ENCODE measurements at places on chromosomes 5 and 9.

DNA sequence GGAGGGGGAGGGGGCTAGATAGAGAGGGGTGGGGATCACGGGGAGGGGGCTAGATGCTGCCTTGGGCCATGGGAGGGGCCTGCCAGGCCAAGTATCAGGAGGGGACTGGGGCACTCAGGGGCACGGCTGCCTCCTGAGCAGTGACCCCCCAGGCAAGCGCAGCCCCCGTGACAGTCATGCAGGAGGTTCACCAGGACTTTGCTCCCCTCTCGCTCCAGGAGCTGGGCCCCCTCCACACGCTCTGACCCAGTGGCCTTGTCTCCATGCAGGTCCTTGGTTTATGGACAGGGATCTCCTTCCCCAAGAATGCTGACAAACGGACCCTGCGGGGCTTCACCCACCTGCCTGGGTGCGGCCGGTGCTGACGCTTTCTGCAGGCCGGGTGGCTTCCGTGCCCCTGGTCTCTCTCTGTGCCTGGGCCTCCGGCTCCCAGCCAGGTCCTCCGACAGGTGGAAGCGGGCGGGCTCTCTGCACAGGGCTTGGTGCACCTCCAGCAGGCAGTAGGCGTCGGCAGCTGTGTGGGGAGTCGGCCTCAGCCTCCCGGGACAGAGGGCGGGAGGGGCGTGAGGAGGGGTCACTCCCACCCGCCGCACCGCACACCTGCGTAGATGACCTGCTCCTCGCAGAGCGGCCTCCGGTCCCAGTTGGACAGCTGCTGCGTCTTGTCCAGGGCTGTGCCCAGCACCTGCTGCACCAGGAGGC is 46.8 kb upstream of the NRARP start:
- no peak for DNase-seq

DNA sequence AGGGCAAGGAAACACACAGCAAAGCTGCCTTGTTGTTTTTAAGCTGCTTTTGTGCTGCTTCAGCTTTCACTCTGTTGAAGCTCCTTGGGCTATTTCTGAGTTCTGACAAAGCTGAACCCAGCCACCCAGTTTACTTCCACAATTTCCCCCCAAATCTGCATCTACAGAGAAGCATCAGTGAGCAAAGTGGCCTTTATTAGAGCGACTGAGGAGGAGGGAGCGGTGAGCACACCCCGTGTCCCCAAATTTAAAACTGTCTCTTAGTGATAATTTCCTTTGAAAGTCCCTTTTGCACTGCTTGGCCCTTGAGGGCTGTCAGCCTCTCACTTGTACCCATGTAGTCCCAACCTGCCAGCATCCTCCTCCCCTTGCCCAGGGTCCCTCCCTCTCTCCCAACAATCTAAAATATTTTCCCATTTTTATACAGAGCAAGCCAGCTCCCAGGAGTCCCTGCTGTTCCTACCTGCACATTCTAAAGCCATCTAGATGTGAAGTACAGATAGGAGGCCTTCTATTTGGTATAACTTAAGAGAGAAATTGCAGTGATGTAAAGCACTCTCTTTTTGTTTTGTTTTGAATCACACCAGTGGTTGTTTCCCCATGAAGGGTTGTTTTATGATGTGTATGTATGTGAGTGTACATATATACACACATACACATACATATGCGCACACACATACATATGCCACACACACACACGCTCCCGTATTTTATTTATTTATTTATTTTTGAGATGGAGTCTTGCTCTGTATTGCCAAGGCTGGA is 313.5 kb downstream of the TLE4 start:
- DNase-seq: no peak

DNA sequence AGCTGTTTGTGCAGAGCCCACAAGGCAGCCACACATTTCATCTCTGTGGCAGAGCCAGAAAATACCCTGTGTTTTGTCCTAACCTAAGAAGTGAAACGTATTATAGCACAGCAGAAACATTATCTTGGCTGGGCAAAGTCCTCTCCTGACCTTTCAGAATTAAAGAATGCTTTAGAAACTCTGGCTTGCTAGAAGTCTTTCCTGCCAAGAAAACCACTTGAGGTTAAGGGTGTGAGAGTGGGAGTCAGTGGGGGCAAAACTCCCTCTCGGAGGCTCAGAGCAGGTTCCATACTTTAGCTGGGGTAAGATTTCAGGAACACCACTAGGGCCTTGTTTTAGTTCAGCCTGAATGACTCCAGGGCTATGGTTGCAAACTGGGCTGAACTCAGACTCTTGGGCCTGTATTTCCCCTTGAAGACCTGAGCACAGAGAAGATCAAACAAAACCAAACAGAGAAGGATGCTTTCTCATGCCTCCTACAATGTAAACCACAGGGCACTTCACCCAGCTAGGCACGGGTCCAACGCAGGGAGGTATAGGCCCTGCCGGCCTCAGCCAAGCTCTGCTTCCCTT is 48.0 kb downstream of the ZNF366 start:
- DNase-seq: no peak

DNA sequence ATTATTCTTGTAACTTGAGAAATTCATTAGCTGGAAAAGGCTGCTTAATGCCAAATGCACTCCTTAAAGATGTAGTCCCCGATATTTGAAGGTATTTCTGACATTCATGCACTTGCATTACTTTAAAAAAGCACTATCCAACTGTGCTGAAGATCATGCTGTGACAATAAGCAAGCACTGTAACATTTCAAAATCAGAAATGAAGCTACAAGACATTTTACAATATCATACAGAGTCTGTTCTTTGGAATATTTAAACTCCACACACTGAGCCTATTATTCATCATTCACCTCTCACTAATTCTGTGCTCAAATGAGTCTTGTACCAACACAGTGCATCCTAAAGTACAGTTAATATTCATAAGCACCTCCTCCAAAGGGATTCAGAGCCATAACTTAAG is 413.2 kb downstream of the CETN3 start:
- no peak for DNase-seq

DNA sequence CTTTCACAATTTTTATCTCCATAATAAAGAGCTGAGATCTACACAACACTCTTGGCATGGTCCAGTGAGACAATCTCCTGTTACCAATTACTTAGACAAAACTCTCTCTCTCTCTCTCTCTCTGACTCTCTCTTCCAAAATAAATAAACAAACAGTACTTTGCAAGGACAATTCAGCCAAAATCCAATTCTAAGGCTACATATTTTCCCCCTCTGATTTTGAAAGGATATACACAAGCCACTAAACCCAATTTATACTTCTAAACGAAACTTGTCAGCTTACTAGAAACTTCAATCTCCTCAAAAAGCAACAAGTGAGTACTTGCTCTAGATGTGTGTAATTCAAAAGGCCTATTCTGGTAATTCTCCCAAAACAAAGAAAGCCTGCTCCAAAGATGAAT is 26.3 kb upstream of the TNPO1 start:
- DNase-seq: no peak

- no peak for DNase-seq
These were observed 56.6 kb downstream of the CFAP90 start for GRCh38 chr5:7794311-7794710.

GRCh38 chr5:54610197-54610944 is 92.8 kb downstream of the SNX18 start:
- no peak for DNase-seq

DNA sequence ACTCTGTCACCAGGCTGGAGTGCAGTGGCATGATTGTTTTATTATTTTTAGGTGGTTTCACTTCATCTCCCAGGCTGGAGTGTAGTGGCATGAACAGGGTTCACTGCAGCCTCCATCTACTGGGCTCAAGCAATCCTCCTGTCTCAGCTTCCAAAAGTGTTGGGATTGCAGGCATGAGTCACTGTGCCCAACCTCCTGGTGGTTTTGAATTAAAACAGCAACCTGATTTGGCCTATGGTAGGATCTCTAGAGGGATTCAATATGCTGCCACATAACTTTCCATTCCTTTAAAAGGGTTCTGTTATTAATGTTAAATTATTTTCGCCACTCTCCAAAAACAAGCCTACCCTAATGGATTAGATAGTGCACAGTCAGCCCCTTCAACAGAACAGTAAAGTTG is 9.9 kb upstream of the HSPA4 start:
- DNase-seq: no peak

DNA sequence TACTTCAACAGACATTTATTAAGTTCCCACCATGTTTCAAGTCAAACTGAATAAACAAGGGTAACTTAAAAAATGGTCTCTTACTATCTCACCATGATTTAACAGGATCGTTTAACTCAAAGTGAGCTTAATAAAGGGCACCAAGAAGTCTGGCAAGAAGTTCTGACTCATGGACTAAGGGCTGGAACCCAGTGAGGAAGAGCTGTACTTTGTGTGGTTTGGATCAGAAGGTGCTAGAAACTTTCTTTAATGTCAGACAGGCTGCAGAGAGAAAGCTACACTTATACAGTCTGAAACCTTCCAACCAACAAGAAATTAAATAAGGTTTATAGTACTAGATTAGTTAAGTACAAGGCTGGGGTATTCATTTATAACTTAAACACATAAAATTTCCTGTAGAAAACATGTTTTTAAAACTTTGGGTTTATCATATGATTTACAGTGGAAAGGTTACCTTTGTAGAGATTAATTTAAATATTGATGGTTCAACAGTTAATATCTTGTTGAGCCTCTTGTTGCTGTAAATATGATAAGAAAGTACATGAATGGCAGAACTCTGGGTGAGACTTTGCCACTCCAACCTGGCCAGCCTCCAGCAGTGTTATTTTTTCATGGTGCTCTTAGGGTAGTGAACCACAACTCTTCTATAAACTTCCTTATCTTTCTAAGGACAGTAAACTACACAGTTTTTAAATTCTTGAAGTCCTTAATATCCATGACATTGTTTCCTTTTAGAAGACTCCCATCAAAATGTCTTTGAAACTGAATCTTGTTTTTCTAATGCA is 162.8 kb downstream of the MAN2A1 start:
- DNase-seq: no peak

GRCh38 chr9:136485049-136486045 is 2.5 kb upstream of the SEC16A start:
- peak; percentile 72 for DNase-seq

DNA sequence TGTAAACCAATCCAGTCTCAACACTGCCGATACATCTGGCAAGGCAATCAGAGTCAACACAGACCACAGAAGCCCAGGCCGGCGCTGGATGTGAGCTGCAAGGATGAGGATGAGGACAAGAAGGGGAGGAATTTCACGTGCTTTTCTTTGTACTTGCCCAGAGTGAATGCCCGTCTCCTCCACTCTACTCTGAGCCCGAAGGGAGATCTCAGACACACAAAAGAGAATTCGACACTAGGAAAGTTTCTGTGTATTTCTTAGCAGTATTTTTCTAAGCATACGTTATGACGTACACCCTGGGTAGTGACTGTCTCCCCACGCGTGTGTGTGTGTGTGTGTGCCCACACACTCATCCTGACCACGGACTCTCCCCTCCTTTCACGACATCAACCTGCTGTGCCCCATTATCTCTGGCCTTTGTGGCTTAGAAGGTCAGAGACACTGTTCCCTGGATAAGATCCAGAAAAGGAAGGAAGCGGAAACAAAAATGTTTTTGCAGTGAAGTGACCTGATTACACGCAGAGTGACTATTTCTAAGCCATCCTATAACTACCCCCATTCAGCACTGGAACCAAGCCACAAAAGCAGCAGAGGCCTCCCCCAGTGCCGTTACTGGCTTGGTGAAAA is 227.3 kb upstream of the DAPK1 start:
- DNase-seq: no peak

DNA sequence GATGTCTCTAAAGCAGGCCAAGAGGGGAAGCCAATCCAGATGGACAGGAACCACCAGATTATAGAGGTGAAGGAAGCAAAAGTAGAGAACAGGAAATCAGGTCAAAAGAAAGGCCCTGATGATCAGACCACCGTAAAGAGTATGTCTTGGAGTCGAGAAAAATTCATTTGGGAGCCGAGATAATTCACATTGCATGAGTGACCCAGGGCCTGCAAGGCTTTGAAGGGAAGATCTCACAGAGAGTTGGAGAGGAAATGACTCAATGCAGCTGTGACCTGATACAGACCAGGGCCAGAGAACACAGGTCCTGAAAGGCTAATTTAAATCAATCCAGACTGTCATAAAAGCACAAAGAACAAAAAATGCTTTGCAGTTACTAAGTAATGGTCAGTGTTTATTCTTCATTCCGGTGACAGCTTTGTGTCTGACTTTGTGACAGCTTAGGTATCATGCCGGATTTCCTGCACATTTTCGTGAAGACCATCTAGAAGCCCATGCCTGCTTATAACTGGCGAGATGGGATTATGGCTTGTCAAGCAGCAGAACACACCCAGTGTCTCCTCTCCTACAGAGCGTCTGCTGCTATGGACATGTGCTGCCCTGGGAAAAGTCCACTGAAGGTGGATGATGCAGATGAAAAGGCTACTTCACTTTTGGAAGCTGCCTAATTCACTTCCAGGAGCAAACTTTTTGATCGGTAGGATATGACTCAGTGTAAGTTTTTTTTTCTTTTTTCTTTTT is 5.8 kb upstream of the ACTBL2 start:
- no peak for DNase-seq

- DNase-seq: no peak
These were observed 45.2 kb upstream of the IL6ST start for GRCh38 chr5:56039985-56040384.

DNA sequence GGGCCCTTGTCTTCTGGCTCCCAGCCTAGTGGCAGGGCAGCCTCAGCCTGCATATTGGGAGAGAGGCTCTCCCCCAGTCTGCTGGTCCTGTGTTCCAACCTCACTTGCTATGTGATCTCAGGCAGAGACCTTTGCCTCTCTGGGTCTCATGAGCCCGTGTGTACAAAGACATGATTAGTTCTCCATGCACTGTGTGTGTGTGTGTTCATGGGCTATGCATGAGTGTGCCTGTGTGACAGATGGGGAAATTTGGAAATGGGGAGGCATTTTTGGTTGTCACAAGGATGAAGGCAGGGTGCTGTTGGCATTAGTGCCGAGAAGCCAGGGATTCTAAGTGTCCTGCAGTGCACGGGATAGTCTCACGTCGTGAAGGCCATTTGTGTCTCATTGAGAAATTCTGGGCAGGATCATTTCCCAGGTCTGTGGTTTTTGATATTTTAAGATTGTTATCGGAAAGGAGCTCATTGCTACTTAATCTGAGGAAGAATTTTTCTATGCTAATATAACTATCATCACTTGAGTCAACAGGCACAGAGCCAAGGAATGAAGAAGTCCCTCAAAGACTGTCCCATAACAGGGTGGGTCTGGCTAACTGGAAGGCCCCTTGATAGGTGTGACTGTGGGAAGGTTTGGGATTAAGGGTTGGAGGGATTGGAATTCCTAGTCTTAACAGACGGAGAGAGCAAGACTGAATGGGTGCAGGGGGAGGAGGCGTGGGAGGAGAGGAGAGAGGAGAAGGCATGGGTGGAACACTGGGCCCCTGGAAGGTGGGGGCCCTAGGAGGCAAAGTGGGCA is 168.5 kb downstream of the RGS3 start:
- DNase-seq: no peak

- DNase-seq: no peak
These were observed 37.7 kb upstream of the CKMT2 start for GRCh38 chr5:81195335-81195929.
